ENCODE measurements at places on chromosomes 1 and 21. TPM values are rescaled to one million over a fixed set of nuclear protein-coding genes. Genes with fewer than 3 reads are reported as not detected.
A peak's percentile ranks its signal among the peaks of the same experiment; 100 is the strongest.

DNAJC6 gene
- 5.1 TPM for total RNA-seq

AIM2 gene
- total RNA-seq, result 4.6 TPM

CNIH3 gene
- total RNA-seq, result 2.3 TPM

IL20 gene
- total RNA-seq, result not detected

CTSK gene
- 20.8 TPM for total RNA-seq

GPR37L1 gene
- total RNA-seq, result under 0.01 TPM

PDXK gene
- total RNA-seq, result 150 TPM

WNT4 gene
- total RNA-seq, result 3.2 TPM

- no peak overlapping the region for H3K27ac ChIP-seq
- no peaks in the 10 kb centered on the region for H3K4me1 ChIP-seq
- no peak for DNase-seq
- H3K27me3 ChIP-seq, result no peaks in the 10 kb centered on the region
- no peaks in the 10 kb centered on the region for H3K36me3 ChIP-seq
Measured at GRCh38 chr1:54842963-54843362, 41.8 kb upstream of the TTC22 start.

- no peak for DNase-seq
- H3K4me3 ChIP-seq, result no peak overlapping the region
- no peaks in the 10 kb centered on the region for H3K36me3 ChIP-seq
- H3K27ac ChIP-seq, result no peak overlapping the region
Measured at GRCh38 chr1:220278991-220279390, 6.7 kb upstream of the RAB3GAP2 start.

- H3K36me3 ChIP-seq, result no peaks in the 10 kb centered on the region
- DNase-seq, result peak; percentile 47
- H3K27me3 ChIP-seq, result no peaks in the 10 kb centered on the region
- peak overlapping the region; percentile 83 for H3K4me3 ChIP-seq
- peaks cover 45% of the 10 kb centered on the region for H3K4me1 ChIP-seq
Measured at GRCh38 chr1:224433701-224434672, 610 bp downstream of the WDR26 start.

GRCh38 chr1:242774256-242774655 lies 249.8 kb upstream of the PLD5 start:
- no peaks in the 10 kb centered on the region for H3K36me3 ChIP-seq
- H3K27me3 ChIP-seq, result no peaks in the 10 kb centered on the region
- no peak overlapping the region for H3K4me3 ChIP-seq
- no peak for DNase-seq

DNA sequence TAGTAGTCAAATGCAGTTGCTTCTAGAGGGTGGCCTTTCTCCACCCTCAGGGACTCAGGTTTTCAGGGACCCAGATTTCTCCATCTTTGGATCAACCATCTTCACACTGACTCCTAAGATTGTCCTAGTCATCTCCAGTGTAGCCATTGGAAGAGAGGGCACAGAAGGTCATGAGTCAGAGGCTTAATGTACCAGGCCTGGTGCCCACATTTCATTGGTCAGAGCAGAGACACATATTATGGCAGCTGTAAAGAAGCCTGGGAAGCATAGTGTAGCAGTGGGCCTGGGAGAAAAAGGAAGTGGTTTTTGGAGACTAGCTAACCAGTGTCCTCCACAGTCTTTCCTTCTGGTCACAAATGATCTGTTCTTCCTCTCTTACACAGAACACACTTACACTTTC lies 122.5 kb downstream of the GIPC2 start:
- no peaks in the 10 kb centered on the region for H3K27me3 ChIP-seq
- no peaks in the 10 kb centered on the region for H3K36me3 ChIP-seq
- DNase-seq, result no peak

DNA sequence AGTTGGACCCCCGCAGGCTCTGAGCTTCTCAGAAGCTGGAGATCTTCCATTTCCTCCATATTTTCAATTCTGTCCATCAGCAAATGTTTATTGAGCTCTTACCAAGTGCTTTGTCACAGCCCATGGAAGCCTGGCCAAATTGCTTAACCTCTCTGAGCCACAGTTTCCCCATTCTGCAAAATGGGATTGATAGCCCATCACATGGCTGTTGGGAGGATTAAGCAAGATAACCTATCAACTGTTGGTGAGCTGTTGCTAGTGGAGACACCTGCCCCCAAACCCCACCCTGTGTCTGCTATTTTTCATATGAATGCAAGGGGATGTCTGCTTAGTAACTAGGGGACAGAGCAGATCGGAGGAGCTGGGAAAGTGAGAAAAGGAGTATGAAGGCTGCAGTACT lies 38.3 kb downstream of the CD34 start:
- H3K36me3 ChIP-seq, result no peaks in the 10 kb centered on the region
- DNase-seq, result no peak
- H3K27me3 ChIP-seq, result no peaks in the 10 kb centered on the region
- no peak overlapping the region for H3K27ac ChIP-seq
- H3K4me1 ChIP-seq, result peaks cover 36% of the 10 kb centered on the region

DNA sequence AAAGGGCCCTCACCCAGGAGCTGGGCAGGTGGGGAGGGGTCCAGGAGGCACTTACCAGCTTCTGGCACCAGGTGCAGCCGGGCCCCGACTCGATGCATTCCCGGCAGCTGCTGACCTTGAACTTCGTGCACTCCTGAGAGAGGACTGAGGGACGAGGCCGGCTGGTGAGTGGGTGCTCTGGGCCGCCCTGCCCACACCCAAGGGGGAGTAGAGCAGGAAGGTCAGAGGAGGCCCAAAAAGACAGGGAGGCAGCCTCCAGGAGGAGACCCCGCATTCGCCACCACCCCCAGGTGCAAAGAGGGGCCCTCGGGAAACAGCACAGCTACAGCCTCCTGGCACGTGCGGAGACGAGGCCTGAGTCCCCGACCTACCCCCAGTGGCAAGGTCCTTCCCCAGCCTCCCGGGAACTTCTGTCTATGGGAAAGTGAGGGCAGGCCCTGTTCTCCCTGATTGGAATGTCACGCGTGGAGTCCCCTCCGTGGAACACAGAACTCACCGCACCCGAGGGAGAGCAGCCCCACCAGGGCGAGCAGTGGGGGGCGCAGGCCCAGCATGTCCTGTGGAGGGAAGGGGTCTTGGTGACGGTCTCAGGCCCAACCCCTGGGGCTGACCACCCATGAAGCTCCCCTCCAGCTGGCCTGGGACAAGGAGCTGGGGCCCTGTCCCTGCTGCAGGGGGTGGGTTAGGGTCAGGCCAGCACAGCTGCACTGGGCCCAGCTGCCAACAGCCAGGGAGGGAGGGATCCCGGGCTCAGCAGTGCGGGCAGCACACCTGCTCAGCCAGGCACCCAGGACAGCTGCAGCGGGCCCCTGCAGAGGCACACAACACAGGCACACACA lies 10.3 kb downstream of the ITGB2 start:
- H3K4me3 ChIP-seq, result no peak overlapping the region
- DNase-seq, result no peak
- peaks cover 59% of the 10 kb centered on the region for H3K4me1 ChIP-seq
- H3K27me3 ChIP-seq, result no peaks in the 10 kb centered on the region
- peak overlapping the region; percentile 81 for H3K27ac ChIP-seq

- H3K36me3 ChIP-seq, result no peaks in the 10 kb centered on the region
- H3K27ac ChIP-seq, result no peak overlapping the region
- no peaks in the 10 kb centered on the region for H3K4me1 ChIP-seq
- H3K27me3 ChIP-seq, result no peaks in the 10 kb centered on the region
- H3K4me3 ChIP-seq, result no peak overlapping the region
- DNase-seq, result no peak
Measured at GRCh38 chr21:35517865-35518264, 468.8 kb upstream of the RUNX1 start.

DNA sequence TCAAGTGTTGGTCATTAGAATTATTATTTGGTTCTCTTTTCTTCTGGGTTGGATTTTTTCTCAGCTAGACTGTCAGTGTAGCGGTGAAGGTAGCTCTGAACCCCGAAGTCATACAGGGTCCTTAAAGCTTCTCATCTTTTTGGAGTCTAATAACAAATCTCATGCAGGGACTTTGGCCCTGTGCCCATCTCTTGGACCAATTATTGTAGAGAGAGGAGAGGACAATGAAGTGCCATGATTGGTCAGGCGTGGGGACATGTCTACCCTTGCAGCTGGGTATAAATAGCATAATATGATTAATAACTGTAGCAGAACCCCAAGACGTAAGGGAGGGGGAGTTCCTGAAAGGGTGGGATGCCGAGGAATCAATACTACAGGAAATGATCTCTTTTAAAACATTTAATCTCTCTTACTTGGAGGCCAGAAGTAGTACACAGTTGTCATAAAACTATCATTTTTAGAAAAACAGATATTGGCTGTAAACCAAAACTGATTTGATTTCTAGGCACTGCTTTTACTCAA lies 8.8 kb downstream of the MAGI3 start:
- no peak overlapping the region for H3K27ac ChIP-seq
- H3K4me3 ChIP-seq, result no peak overlapping the region
- H3K4me1 ChIP-seq, result peaks cover 23% of the 10 kb centered on the region
- no peaks in the 10 kb centered on the region for H3K36me3 ChIP-seq
- H3K27me3 ChIP-seq, result no peaks in the 10 kb centered on the region

GRCh38 chr21:37496972-37497371 lies 130.4 kb downstream of the DYRK1A start:
- H3K4me3 ChIP-seq, result no peak overlapping the region
- no peaks in the 10 kb centered on the region for H3K27me3 ChIP-seq
- no peak for DNase-seq
- H3K4me1 ChIP-seq, result no peaks in the 10 kb centered on the region

Measured in upper lobe of left lung (tissue), 6 donors.